ENCODE measurements at places on chromosomes 5 and 9. TPM values are rescaled to one million over a fixed set of nuclear protein-coding genes. Genes with fewer than 3 reads are reported as not detected.

TAF11L4 gene
- total RNA-seq: not detected

NAIF1 gene
- 7.0 TPM for total RNA-seq

FBXO4 gene
- 9.9 TPM for total RNA-seq

DMRT1 gene
- total RNA-seq: not detected

GMCL2 gene
- not detected for total RNA-seq

GRXCR2 gene
- total RNA-seq: not detected

ECM2 gene
- not detected for total RNA-seq

GNA14 gene
- 0.14 TPM for total RNA-seq

SLCO6A1 gene
- not detected for total RNA-seq

SPATA24 gene
- 5.3 TPM for total RNA-seq

PLPP7 gene
- total RNA-seq: 2.2 TPM

OBP2B gene
- not detected for total RNA-seq
